ENCODE measurements at places on chromosomes 6 and 20. TPM values are rescaled to one million over a fixed set of nuclear protein-coding genes. Genes with fewer than 3 reads are reported as not detected.

Gene MLN
- total RNA-seq: not detected

- H3K36me3 ChIP-seq: no peaks in the 10 kb centered on the region
- no peak overlapping the region for H3K27ac ChIP-seq
- no peak overlapping the region for H3K4me3 ChIP-seq
- no peaks in the 10 kb centered on the region for H3K4me1 ChIP-seq
- no peaks in the 10 kb centered on the region for H3K27me3 ChIP-seq
Measured at GRCh38 chr6:141486942-141487341, 645.8 kb upstream of the GJE1 start.

DNA sequence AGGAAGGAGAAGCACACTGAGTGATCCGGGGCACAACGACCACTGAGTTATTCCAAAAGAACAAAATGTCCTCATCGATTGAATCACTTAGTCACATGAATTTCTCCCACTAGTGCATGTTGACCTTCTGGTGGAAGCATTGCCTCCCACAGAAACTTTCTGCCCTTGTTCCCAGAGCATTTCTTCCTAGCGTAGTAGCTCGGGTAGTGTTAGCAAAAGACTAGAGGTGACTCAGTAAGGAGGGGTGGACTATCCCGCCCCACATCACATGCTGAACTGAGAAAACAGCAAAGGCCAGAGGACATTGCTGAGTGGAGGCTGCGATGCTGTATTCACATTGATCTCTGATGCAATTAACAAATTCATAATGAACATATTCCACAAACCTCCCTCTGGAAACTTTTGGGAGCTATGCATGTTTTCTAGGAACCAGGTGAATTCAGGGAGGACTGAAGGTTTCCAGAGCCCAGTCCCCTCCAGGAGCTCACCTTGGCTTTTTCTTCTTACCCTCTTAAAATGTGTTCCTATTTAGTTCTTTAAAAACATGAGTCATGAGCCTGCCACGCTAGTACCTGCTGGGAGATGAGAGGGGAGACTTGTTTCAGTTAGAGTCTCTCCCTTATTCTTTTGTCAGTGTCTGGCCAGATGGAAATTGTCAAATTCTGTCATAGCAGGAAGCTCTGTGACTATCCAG is 507.9 kb downstream of the CDH26 start:
- H3K27me3 ChIP-seq: no peaks in the 10 kb centered on the region
- H3K4me3 ChIP-seq: no peak overlapping the region
- no peaks in the 10 kb centered on the region for H3K4me1 ChIP-seq
- H3K27ac ChIP-seq: no peak overlapping the region

Gene FRS3
- 2.6 TPM for total RNA-seq

DNA sequence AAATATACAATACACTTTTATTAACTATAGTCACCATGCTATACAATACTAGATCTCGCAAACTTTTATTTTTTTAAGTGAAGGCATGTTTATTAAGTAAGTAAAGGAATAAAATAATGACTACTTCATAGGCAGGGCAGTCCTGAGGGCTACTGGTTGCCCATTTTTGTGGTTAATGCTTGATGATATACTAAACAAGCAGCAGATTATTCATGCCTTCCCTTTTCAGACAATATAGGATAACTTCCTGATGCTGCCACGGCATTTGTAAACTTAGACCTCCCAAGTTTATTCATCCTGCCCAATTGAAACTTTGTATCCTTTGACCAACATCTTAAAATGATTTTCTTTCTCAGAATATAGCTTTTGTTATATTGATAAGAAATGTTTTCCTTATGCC is 24.7 kb upstream of the HIVEP1 start:
- no peaks in the 10 kb centered on the region for H3K36me3 ChIP-seq
- no peak overlapping the region for H3K27ac ChIP-seq
- no peaks in the 10 kb centered on the region for H3K4me1 ChIP-seq
- H3K27me3 ChIP-seq: no peaks in the 10 kb centered on the region
- no peak overlapping the region for H3K4me3 ChIP-seq

- H3K4me3 ChIP-seq: no peak overlapping the region
- H3K27ac ChIP-seq: peak overlapping the region; percentile 57
- DNase-seq: no peak
- no peaks in the 10 kb centered on the region for H3K36me3 ChIP-seq
- H3K27me3 ChIP-seq: no peaks in the 10 kb centered on the region
- H3K4me1 ChIP-seq: peaks cover 16% of the 10 kb centered on the region
Measured at GRCh38 chr6:137261361-137261760, 42.2 kb upstream of the IFNGR1 start.

DNA sequence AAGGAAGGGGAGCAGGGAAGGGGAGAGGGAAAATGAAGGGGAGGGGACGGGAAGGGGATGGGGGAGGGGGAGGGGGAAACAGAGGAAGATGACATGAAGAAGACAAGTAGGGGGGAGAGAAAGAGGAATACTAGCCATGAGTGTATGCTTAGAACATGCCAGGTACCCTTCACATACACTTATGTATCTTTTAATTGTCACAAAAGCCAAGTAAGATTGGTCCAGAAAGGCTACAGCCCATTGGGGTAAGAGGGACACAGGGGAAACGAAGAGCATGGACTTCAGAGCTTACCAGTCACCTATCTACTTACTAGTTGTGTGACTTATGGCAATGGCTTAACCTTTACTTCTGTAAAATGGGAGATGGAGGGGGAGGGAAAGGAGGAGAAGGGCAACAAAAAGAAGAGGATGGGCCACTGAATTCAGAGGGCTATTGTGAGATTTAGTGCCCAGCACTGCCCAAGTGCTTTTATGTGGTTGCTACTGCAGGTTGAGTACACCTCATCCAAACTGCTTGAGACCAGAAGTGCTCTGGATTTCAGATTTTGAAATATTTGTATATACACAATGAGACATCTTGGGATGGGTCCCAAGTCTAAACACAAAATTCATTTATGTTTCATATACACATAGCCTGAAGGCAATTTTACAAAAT is 90.3 kb downstream of the ARHGAP18 start:
- H3K36me3 ChIP-seq: no peaks in the 10 kb centered on the region
- H3K4me3 ChIP-seq: no peak overlapping the region
- no peaks in the 10 kb centered on the region for H3K27me3 ChIP-seq
- no peak overlapping the region for H3K27ac ChIP-seq

DNA sequence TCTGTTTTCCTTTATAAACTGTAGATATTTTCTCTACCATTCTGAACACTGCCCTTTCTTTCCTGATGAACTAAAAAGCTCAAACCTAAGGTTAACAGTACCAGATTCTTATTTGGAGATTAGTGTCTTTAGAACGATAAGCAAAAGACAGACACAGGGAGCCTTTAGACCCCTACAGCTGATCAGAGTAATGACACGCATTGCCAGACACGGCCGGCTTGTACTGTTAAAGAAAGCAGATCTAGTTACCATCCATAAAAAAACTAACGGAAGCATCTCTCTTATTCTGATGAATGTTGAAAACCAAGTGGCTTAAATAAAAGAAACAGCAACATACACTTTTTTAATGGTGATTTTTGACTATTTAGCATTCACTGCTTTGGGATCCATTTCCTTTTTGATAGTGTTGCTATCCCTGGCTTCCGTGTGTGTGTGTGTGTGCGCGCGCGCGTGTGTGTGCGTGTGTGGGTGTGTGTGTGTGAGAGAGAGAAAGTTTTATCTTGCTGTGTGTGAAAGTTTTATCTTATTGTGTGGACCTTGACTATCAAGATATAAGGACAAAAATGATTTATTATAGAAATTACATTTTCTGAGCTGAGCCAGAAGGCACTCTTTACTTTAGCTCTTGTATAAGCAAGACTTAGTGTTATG is 95.6 kb upstream of the SLC35B3 start:
- no peak for DNase-seq
- no peaks in the 10 kb centered on the region for H3K4me1 ChIP-seq
- H3K36me3 ChIP-seq: no peaks in the 10 kb centered on the region

- no peak for DNase-seq
- no peak within 1 kb of the TSS for H3K27ac ChIP-seq
- H3K4me3 ChIP-seq: peak within 1 kb of the TSS; percentile 53
- no peaks in the 10 kb centered on the region for H3K4me1 ChIP-seq
- no peaks in the 10 kb centered on the region for H3K27me3 ChIP-seq
Measured at GRCh38 chr6:154995254-154996015, at the start of gene TIAM2. Gene TIAM2, plus strand, starts transcription at chr6:154995315. Its CDS starts 133,909 bp downstream, at chr6:155129224.

Gene FAM50B
- 19.6 TPM for total RNA-seq

DNA sequence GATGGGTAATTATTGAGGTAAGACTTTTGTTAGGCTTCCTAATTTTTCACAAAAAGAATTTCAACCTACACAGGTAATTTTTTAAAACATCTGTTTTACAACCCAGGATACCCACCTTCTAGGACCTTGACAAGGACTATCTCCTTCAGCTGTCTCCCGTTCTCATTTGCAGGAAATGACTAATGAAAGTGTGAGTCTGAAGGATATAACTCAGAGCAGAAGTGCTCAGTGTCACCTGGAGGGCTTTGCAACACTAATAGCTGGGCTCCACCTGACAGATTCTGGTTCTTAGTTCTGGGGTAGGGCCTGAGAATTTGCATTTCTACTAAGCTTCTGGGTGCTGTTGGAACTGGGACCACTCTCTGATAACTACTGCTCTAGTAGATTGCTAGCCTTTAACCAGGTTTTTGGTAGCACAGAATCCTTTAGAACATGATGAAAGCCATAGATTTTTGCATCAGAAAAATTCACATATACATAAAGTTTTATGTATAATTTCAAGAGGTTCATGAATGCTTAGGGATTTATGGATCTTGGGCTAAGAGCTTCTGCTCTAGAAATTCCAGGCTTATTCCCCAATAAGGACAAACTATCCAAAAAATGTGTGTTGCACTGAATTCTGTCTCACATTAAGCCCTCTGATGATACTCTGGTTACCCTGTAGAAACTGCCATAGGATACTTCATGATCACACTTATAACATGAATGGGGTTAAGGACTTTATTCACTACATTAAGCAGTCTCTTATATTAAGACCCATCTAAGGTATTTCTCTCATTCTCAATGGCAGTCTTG is 30.3 kb downstream of the AK9 start:
- no peaks in the 10 kb centered on the region for H3K4me1 ChIP-seq
- no peaks in the 10 kb centered on the region for H3K27me3 ChIP-seq
- DNase-seq: no peak
- H3K27ac ChIP-seq: no peak overlapping the region
- no peaks in the 10 kb centered on the region for H3K36me3 ChIP-seq

GRCh38 chr6:110277100-110277665 is 81.0 kb downstream of the METTL24 start:
- no peaks in the 10 kb centered on the region for H3K27me3 ChIP-seq
- no peak for DNase-seq
- no peak overlapping the region for H3K27ac ChIP-seq

GRCh38 chr6:7148100-7148822 is 40.5 kb downstream of the RREB1 start:
- no peak for DNase-seq
- H3K4me1 ChIP-seq: peaks cover 65% of the 10 kb centered on the region
- no peak overlapping the region for H3K4me3 ChIP-seq

DNA sequence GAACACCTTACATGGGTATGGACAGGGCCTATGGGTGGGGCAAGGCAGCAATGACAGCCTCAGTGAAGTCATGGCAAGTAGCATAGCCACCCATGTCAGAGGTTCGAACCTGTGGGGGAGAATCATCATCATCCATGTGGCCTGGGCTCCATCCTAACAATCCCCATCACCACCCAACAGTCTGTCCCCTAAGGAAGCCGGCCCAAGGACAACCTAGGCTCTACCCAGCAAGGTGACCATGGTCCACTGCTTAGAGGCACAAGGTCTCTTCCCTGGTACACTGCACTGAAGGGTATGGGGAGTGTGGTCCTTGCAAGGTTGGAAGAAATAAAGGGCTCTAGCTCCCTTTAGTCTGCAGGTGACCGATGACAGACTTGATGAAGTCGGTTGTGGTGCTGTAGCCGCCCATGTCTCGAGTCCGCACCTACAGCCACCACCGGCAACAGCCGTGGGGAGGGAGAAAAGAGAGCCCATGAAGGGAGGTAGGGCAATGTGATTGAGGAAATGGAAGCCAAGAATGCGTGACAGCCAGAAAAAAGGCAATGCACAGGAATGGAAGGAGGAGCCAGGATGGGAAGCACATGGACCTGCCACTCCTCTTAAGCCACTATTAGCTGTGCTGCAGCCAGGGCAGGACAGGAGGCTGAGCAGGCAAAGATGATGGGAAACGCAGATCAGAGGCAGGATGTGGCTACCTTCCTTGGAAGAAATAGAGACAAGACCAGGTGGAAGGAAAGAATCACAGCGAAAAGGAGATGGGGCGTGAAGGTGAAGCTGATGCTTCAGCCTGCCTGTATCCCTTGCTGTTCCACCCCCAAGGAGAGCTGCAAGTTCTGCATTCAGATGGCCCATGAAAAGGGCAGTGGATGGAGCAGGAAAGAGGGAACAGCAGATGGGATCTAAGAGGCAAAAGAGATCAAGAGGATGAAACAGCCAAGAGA is 5.3 kb downstream of the IDH3B start:
- H3K27me3 ChIP-seq: no peaks in the 10 kb centered on the region
- peaks cover 90% of the 10 kb centered on the region for H3K36me3 ChIP-seq
- no peak overlapping the region for H3K27ac ChIP-seq
- H3K4me3 ChIP-seq: no peak overlapping the region
- no peak for DNase-seq
- H3K4me1 ChIP-seq: peaks cover 15% of the 10 kb centered on the region

GRCh38 chr20:50331469-50332363 is 141.1 kb downstream of the CEBPB start:
- H3K4me3 ChIP-seq: no peak overlapping the region
- H3K4me1 ChIP-seq: no peaks in the 10 kb centered on the region
- DNase-seq: no peak
- H3K27me3 ChIP-seq: no peaks in the 10 kb centered on the region
- no peak overlapping the region for H3K27ac ChIP-seq
- no peaks in the 10 kb centered on the region for H3K36me3 ChIP-seq

DNA sequence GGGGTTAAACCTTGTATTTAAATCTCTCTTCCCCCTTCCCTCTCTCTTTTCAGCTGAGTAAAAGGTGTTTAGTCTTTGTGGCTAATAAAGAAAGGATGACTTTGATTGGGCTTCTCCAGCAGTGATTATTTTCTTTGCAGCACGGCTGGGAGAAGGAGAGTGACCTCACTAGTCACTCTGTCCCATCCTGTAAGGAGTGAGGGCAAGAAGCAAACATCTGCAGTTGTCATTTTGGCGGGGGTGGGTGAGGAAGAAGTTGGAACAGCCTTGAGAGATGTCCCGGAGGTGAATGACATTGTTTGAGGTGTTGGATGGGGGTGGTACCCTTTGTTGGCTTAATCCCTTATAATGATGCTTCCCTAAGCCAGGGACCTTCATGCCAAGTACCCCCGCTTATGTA is 223.6 kb downstream of the EYA2 start:
- H3K36me3 ChIP-seq: no peaks in the 10 kb centered on the region
- no peaks in the 10 kb centered on the region for H3K27me3 ChIP-seq
- DNase-seq: no peak
- H3K4me1 ChIP-seq: peaks cover 14% of the 10 kb centered on the region

- H3K27ac ChIP-seq: peak overlapping the region; percentile 89
- peaks cover 62% of the 10 kb centered on the region for H3K4me1 ChIP-seq
- H3K36me3 ChIP-seq: peaks cover 27% of the 10 kb centered on the region
- no peak for DNase-seq
Measured at GRCh38 chr6:32114796-32115195, 5.7 kb upstream of the TNXB start.

DNA sequence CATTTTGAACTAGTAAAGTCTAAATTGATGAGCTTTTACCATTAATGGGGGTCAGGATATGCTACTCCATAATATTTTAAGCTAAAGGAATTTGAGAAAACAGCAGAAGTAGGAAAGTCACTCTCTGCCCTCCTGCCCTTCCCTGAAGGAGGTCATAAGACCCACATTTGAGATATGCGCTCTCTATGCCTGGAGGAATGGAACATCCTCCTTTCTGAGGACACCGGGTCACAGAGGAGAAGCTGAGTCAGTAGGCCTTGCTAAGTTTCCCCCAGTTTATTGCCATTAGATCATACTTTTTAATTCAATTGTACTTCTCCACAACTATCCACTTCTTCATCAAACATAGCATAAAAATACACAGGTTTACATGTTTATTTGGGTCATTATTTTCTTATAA is 40.3 kb downstream of the AKAP7 start:
- DNase-seq: no peak
- no peak overlapping the region for H3K4me3 ChIP-seq
- no peaks in the 10 kb centered on the region for H3K36me3 ChIP-seq
- H3K27ac ChIP-seq: no peak overlapping the region

Gene HSPA1L
- total RNA-seq: 1.6 TPM

Gene HCRTR2
- total RNA-seq: not detected

All from right atrium auricular region (tissue), 2 donors.